ENCODE measurements at places on chromosomes 1 and 21.
A peak's percentile ranks its signal among the peaks of the same experiment; 100 is the strongest.

- no peak for DNase-seq
These were observed 63.0 kb downstream of the VCAM1 start for GRCh38 chr1:100782473-100783039.

GRCh38 chr1:145927916-145928643 is 796 bp upstream of the RBM8A start:
- DNase-seq, result peak; percentile 36

- DNase-seq, result peak; percentile 51
These were observed 52.3 kb downstream of the BCAR3 start for GRCh38 chr1:93629101-93630059.

- DNase-seq, result no peak
These were observed 61.2 kb upstream of the CCDC190 start for GRCh38 chr1:162922201-162922600.

GRCh38 chr1:56355918-56356317 is 223.4 kb downstream of the PLPP3 start:
- DNase-seq, result no peak
